ENCODE measurements at places on chromosomes 4 and X. TPM values are rescaled to one million over a fixed set of nuclear protein-coding genes. Genes with fewer than 3 reads are reported as not detected.

Gene MAGEA10
- total RNA-seq, result not detected

Gene SERTM2
- total RNA-seq, result not detected

Gene ADH1C
- 0.34 TPM for total RNA-seq

Gene XAGE1A
- total RNA-seq, result not detected

Gene USP51
- 0.67 TPM for total RNA-seq

Gene AREG
- 10.0 TPM for total RNA-seq

Gene SLC49A3
- 2.1 TPM for total RNA-seq

Gene RTL3
- 0.50 TPM for total RNA-seq

Gene OTUD6A
- not detected for total RNA-seq

Gene VCX
- not detected for total RNA-seq

Gene ASB5
- 0.30 TPM for total RNA-seq

Gene EMCN
- total RNA-seq, result not detected

Gene CLDN34
- not detected for total RNA-seq

Gene GDPD2
- not detected for total RNA-seq

Gene TEX11
- total RNA-seq, result not detected

Gene NWD2
- total RNA-seq, result not detected

Gene RAB39B
- total RNA-seq, result 0.59 TPM

Gene NLGN4X
- total RNA-seq, result not detected

Gene UCP1
- not detected for total RNA-seq

Gene MUC7
- not detected for total RNA-seq

Gene VSIG1
- not detected for total RNA-seq

Gene APBB2
- 45.9 TPM for total RNA-seq

Gene STS
- total RNA-seq, result 1.5 TPM

Gene TLL1
- under 0.01 TPM for total RNA-seq

Gene MAGEA4
- total RNA-seq, result not detected

Gene ARSJ
- total RNA-seq, result 32.3 TPM

Gene DCAF4L1
- not detected for total RNA-seq

Gene MAMLD1
- 1.2 TPM for total RNA-seq

Gene PDE5A
- total RNA-seq, result 77.8 TPM

Gene IL13RA2
- total RNA-seq, result not detected

Gene RHOXF2
- not detected for total RNA-seq

Gene ZNF732
- 1.0 TPM for total RNA-seq

Gene TRIM75
- total RNA-seq, result not detected

Gene S100G
- not detected for total RNA-seq

Gene AWAT2
- total RNA-seq, result not detected

All from bronchus fibroblast of lung (primary cell).